ENCODE measurements at places on chromosomes 4 and X.
A peak's percentile ranks its signal among the peaks of the same experiment; 100 is the strongest.

DNA sequence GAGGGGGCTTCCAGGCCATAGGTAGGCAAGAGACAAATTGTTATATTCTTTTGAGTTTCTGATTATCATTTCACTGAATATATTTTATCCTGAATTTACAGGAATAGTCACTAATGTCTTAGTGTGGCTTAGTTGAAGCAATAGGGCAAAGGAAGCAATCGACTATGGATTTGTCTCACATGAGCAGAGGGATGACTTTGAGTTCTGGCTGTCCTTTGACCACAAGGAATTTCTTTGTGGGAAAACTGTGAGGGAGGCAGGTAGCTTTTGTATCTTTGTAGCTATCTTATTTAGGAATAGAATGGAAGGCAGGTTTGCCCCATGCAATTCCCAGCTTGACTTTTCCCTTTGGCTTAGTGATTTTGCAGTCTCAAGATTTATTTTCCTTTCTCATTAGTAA is 207.3 kb upstream of the ANXA10 start:
- DNase-seq = no peak

DNA sequence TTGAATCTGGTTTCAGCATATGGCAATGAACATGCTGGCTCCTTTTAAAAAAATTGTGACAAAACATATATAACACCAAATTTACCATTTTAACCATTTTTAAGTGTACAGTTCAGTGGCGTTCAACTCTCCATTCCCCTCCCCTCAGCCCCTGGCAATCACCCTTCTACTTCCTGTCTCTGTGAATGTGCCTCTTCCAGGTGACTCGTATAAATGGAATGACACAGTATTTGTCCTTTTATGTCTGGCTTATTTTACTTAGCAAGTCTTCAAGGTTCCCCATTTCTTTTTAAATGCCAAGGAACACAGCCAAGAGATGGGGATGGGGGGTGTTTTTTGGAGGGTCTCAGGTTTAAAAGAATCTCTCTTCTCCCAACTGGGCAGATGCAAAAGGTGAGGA is 35.4 kb upstream of the BCLAF3 start:
- no peak for DNase-seq

DNA sequence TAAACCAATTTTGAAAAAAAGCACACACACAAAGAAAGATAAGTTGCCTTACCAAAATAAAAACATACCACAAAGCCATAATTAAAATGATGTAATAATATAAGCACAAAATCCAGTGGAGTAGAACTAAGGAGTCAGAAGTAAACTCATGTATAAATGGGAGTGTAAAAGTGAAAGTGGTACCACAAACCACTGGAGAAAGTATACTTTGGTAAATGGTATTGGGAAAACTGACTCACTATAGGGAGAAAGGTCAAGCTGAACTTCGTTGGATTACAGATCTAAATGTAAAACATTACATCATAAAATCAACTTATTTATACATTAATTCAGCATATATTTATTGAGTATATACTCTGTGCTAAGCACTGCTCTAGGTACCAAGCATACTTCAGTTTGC is 46.3 kb upstream of the HHIP start:
- no peak for DNase-seq

GRCh38 chr4:186940476-186940875 is 216.8 kb upstream of the FAT1 start:
- no peak for DNase-seq

- no peak for DNase-seq
Observed at GRCh38 chr4:25146076-25146475, 14.2 kb downstream of the SEPSECS start.

GRCh38 chr4:6032249-6033244 is 14.3 kb upstream of the C4orf50 start:
- DNase-seq = no peak

DNA sequence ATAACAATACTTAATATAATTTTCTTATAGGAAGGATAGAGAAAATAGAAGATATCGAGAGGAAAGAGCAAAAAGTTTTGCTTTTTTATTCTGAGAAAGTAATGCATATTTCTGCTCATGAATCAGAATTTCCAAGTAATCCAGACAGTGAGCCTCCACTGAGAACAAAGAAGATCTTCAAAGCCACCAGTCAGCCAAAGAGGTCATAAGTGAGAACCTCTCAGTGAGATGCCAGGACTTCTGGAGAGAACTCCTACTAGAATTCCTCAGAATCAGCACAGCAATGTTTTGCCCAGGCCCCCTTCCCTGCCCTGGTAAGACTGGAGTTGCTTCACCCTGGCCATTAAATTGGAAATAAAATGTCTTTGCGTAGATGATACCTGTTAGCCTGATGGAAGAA is 254.4 kb upstream of the FAT4 start:
- DNase-seq = no peak

DNA sequence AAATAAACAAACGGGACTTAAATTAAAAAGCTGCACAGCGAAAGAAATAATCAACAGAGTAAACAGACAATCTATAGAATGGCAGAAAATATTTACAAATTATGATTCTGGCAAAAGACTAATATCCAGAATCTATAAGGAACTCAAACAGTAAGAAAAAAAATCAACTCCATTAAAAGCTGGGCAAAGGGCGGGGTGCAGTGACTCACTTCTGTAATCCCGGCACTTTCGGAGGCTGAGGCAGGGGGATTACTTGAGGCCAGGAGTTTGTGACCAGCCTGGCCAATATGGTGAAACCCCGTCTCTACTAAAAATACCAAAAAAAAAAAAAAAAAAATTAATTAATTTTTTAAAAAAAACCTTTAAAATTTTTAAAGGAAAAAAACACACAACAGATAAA is 109.0 kb downstream of the ATP11C start:
- no peak for DNase-seq

DNA sequence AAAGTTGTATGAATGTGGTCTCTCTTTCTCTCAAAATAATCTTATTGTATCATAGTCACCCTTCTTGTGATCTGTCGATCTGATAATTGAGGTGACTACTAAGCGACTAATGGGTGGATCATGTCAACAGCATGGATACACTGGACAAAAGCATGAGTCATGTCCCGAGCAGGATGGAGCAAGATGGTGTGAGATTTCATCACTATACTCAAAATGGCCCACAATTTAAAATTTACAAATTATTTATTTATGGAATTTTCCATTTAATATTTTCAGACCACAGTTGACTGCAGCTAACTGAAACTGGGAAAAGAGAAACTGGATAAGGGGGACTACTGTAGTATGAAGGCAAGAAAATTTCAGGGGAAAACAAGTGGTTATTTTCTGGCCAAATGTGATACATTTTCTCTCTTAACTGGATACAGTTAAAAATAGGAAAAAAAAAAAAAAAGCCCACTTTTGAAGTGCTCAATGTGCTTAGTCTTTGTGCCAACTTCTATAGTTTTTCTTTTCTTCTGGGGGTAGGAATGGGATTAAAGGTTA is 25.3 kb downstream of the FAM241A start:
- no peak for DNase-seq

- DNase-seq = no peak
Observed at GRCh38 chrX:43551590-43551989, 104.5 kb upstream of the MAOA start.

DNA sequence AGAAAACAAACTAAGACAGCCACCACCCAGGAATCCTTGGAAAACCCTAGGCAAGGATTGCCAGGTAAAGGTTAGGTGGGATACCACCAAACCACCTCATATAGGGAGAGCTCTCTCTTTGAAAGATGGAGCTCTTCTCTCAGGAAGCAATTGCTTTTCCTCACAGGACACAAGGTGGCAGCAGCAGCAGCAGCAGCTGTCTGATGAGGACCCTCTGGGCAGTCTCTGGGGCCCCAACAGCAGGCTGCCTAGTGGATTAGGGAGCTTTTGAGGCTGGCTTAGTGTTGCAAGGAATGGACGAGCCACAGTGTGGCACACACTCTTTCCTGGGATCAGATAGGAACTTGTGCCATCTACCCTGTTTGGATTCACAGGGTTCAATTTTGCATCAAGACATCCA is 41.4 kb upstream of the CHRDL1 start:
- DNase-seq = no peak

- no peak for DNase-seq
Observed at GRCh38 chr4:90171491-90171890, 44.3 kb downstream of the CCSER1 start.

GRCh38 chr4:108540536-108540935 is 79.8 kb upstream of the RPL34 start:
- DNase-seq = no peak

GRCh38 chr4:5517372-5517771 is 191.0 kb downstream of the EVC2 start:
- DNase-seq = no peak

DNA sequence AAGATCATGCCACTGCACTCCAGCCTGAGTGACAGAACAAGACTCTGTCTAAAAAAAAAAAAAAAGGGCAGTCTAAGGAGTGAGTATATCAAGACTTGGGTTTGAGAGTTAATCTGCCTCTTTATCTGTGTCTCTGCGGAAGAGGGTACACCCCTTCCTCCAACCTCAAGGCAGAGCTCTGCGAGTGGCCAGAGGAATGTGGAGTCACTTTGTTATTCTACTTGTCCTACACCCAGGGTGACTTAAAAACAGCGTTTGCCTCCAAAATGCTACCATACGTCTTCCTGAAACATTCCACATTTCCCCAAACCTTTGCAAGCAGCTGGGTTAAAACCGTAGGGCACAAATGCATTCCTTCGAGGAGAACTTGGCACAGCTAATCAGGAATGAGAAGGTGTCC is 199.9 kb downstream of the SHOX start:
- DNase-seq = no peak

- DNase-seq = no peak
Observed at GRCh38 chr4:153611679-153612078, 72.4 kb upstream of the TLR2 start.

GRCh38 chr4:151921386-151921785 is 160.6 kb upstream of the GATB start:
- DNase-seq = no peak

DNA sequence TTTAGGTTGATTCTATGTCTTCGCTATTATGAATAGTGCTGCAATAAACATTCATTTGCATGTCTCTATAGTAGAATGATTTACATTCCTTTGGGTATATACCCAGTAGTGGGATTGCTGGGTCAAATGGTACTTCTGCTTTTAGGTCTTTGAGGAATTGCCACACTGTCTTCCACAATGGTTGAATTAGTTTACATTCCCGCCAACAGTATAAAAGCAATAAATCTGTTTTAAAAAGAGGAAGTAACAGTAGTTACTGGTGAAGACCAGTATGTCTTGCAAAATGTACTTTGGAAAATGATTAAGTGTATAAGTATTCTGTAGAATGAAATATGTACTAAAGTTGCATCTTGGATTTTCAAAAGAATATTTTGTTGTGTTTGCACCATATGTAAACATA is 77.3 kb downstream of the SHROOM4 start:
- DNase-seq = no peak

DNA sequence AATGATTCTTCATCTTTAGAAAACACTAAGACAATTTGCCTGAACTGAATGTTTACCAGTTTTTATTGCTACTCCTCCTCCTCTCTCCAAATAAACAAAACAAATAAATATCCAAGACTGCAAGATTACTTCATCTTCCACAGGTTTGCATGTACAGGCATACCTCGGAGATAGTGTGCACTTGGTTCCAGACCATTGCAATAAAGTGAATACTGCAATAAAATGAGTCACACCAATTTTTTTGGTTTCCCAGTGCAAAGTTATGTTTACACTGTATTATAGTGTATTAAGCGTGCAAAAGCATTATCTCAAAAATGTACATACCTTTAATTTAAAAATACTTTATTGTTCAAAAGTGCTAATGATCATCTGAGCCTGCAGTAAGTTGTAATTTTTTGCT is 53.3 kb downstream of the FBXL5 start:
- no peak for DNase-seq

DNA sequence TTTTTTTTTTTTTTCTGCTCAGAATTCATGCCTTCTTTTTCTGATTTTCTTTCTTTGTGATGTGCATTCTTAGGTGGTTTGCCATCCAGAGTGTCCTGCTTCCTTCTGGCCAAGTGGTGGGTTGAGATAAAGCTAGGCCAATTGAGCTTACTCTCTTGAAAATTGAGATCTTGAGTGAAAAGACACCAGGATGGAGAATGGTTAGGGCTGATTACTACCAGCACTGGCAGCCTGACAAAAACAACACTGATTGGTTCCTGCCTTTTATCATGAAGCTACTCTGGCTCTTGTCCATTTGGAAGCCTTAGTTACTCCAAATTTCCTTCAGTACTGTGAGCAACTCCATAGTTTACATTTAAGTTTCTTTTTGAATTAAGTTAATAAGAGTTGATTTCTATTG is 404.0 kb downstream of the PPARGC1A start:
- no peak for DNase-seq

GRCh38 chr4:6852582-6852981 is 57.0 kb upstream of the TBC1D14 start:
- no peak for DNase-seq

GRCh38 chr4:1244978-1245471 is 3.9 kb downstream of the CTBP1 start:
- no peak for DNase-seq

GRCh38 chr4:165177725-165178666 is 29.4 kb upstream of the KLHL2 start:
- DNase-seq = peak; percentile 30
